ENCODE measurements at places on chromosomes 12 and 14.

GRCh38 chr12:55922126-55922525, 5.6 kb downstream of the PYM1 start:
- DNase-seq = no peak

- DNase-seq = no peak
Observed at GRCh38 chr12:47781479-47782371, 8.7 kb downstream of the SLC48A1 start.

DNA sequence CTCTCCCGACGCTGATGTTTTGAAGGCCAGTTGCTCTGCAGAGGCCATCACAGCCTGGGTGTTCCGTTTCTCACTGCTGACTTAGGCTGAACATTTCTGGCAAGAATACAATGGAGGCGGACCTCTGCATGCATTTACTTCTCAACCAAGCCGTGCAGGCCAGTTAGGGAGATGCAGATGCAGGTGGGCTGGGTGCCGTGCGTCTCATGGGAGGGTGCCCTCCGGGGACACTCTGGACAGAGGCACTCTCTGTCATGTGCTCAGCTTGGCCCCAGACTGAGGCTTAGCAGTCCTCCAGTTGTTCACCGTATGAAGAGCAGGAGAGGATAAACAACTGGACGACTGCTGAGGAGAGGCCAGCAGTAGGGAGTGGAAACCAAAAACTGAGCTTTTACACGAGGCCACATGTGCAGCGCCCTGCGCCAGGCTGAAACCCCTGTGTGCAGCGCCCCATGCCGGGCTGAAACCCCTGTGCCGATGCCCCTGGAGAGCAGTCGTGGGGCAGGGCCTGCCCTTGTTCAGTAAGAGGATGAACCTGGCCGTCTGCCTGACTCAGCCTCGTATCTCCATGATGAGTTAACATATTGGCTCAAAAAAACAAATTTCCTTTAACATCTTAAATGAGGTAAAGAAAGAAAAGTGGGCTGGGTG, 32.3 kb downstream of the DDX51 start:
- DNase-seq = no peak

DNA sequence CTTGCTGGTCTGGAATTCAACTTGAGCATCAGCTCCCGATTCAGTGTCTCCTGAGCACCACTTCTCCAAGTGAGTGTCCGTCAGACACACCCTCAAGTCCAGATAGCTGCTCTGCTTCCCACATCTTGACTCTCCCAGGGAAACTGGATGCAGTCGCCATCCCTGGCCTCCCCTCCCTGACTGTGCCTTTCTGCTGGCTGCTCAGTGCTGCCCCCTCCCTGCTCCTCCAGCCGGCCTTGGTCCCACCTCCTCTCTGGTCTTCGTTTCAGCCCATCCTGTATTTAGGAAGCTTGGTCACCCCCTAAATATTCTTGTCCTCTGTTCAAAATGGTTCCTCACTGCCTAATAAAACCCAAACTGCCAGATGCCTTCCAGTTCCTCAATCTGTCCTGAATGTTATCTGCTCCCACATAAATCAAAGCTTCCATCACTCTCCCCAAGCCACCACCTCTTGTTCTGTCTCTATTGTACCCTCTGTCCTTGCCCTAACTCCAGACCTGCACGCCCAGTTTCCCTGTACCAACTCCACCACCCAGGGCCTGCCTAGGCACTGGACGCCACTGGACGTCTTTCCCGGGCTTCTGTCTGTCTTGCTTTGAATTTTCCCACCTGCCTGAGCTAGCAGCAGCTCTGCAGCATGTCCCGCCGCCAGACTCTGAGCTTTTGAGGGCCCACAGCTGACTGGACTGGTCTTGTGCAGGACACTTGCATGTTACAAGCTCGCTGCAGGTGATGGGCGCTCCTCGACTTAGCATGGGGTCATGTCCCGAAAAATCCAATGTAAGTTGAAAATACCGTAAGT, 33.8 kb downstream of the CCDC92 start:
- DNase-seq = no peak

DNA sequence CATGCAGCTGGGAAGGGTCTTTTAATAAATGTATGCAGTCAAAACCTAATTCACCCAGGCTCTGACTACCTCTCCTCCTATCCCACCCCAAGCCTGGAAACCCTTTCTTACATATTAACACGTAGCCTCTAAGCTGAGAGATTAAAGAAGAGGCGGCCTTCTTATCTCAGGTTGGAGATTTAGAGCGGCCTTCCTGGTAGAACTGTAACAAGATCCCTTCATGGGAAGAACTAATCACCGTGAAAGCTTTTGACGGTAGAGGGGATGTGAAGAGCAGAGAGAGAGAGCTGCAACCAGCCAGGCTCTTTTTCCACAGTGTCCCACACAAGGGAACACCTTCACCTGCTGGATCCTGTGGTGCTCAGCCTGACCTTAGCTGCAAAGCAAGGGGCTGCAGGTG, 367.4 kb downstream of the MED13L start:
- DNase-seq = no peak

GRCh38 chr14:94754391-94754942, 15.4 kb downstream of the GSC start:
- DNase-seq = no peak

DNA sequence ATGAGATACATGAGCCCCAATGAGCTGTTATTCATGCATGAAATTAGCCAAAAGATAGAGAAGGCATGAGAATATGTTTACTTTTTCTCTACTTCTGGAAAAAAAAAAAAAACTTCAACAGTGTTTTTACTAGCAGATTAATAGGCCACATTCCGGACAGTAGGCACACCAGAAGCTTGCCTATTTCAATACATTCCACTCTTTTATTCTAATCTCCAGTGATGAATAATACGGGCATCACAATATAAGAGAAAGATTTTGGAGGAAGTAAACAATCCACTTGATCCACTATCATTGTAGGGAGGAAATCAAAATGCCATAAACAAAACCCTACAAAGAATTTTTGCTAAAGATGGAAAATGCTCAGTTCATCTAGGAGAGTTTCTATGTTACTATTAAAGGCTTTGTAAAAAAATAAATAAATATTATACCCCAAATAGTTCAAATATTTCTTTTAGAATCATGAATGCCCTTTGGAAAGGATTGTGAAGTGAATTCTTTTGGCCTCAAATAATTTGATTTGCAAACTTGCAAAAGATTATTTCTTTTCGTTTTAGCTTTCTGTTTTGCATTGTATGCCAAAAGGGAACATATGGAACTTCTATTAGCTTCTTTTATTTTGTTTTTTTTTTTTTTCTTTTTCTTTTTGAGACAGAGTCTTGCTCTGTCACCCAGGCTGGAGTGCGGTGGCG, 232.6 kb downstream of the EPS8 start:
- no peak for DNase-seq

GRCh38 chr12:65205886-65206285, 36.5 kb downstream of the LEMD3 start:
- no peak for DNase-seq

DNA sequence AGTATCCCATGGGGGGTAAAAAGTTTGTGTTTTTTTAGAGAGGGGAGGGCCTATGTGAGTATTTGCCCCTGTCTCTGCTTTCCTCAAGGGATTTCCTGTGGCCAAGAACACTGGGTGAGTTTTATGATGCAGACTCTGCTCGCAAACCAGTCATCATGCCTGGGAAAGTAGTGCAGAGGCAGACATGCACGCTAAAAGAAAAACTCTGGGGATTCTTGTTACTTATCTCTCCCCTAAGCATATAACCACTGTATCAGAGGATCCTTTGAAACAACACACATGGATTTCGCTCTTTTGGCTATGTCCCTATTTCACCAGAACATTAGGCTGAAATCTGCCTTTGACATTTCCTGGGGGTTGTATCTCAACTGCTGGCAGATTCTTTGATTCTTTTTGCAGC, 1845.8 kb upstream of the SEL1L start:
- no peak for DNase-seq

- DNase-seq = no peak
Observed at GRCh38 chr12:53594897-53595615, 31.1 kb downstream of the ATF7 start.

DNA sequence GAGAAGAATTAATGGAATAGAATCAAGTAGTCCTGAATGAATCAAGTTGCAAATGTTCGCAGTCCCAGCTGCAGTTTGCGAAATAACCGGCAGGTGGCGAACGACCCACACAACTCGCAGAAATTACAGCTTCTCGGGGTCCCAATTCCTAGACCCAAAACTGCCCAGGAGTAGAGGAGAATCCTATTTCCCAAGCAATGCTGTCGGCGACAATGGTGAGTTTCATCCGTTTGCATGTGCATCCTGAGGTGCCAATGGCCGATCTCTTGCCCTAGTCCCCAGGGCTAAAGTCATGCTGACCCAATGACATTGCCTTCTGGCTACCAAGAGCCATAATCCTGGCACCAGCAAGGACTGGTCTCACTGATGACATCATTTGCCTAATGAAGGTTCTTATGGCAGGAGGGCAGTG, 8.5 kb upstream of the ASCL1 start:
- DNase-seq = no peak

GRCh38 chr14:65010211-65010931, 23.7 kb downstream of the FNTB start:
- DNase-seq = no peak

GRCh38 chr14:91398707-91399106, 18.9 kb downstream of the CCDC88C start:
- no peak for DNase-seq

- DNase-seq = no peak
Observed at GRCh38 chr12:120774169-120774916, 48.7 kb downstream of the ACADS start.

- no peak for DNase-seq
Observed at GRCh38 chr12:11891346-11891745, 179.4 kb upstream of the BCL2L14 start.

DNA sequence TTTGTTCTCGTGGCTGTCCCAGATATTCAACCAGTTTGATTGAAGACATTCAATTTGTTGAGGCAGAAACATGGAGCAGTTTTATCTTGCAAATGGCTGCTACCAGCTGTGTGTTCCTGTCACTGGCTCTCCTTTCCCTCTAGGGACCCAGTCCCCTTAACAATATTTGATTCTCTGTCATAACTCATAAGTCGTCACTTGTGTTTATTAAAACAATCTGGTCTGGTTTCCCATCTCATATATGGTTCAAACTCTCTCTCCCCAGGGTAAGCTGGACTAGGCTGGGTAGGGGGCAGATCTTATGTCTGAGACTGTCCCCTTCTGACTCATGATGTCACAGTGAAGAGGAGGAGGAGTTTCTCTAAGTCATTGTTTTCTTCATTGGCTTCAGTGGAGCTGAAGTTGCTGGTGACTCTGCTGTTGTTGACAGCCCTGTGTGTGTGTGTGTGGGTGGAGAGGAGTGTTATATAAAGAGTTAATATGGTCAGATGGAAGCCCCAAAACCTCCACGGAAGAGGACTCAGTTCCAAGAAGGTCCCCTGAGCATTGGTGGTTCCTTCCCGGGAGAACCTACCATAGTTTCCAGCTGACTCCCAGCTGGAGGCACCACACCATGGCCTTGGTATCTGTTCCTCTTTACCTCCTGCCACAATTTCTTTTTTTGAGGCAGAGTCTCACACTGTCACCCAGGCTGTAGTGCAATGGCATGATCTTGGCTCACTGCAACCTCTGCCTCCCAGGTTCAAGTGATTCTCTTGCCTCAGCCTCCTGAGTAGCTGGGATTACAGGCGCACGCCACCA, 16.1 kb upstream of the GNG2 start:
- no peak for DNase-seq

- no peak for DNase-seq
Observed at GRCh38 chr12:40864891-40865290, 172.7 kb downstream of the CNTN1 start.

DNA sequence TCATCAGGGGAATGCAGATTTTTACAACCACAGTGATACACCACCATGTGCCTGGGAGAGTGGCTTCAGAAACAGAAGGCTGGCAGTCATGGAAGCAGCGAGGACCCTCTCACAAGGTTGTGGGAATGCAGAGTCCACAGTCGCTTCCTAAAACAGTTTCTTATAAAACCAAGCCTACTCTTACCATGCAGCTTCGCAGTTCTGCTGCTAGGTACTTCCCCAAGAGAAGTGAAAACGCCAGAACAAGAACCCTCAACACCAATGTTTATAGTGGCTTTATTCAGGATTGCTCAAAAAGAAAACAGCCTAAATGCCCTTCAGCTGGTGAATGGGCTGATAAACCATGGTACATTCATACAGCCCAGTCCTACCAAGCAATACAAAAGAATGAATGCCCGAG, 87.2 kb downstream of the DDX51 start:
- no peak for DNase-seq

- DNase-seq = no peak
Observed at GRCh38 chr14:100606687-100607610, 19.7 kb upstream of the BEGAIN start.

- DNase-seq = no peak
Observed at GRCh38 chr14:95467657-95468056, 48.8 kb downstream of the SYNE3 start.

GRCh38 chr14:54025661-54026060, 69.0 kb upstream of the BMP4 start:
- DNase-seq = no peak

DNA sequence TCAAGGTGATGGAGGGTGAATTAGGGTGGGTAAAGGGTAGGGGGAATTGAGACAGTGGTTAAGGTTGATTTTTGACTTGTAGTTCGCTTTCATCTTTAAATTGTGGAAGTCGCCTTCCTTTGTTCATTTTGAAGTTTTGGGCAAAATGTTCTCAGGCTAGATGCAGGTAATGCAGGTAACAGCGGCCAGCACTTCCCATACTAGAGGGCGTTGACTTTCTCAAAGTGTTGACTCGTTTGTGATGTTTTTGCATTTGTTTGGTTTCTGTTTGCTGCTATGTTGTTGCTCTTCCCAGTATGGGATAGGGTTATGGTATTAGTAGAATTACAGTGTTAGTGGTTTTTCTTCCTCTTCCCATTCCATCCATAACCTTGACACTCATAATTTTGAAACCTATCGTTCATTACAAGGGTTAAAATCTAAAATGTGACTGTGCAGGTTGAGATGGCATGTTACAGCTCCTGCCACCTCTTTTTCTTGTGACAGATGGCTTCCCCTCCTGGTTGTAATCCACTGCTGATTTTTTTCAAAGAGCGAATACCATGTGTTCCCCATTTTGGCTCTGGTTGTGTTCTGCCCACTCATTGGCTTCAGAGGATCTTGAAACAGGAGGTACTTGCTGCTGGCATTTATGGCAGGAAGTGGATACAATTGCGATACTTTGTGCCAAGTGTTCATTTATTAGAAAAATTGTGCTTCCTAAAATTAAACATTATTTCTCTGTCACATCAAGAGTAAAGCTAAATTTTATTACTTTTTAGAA, 57.1 kb downstream of the ERC1 start:
- peak; percentile 16 for DNase-seq

- DNase-seq = no peak
Observed at GRCh38 chr14:89566644-89567415, 149.8 kb upstream of the FOXN3 start.

- DNase-seq = no peak
Observed at GRCh38 chr12:79016181-79016580, 151.6 kb downstream of the SYT1 start.

Measured in HFF-Myc (cell line).